ENCODE measurements at places on chromosomes 6 and 20.

DNA sequence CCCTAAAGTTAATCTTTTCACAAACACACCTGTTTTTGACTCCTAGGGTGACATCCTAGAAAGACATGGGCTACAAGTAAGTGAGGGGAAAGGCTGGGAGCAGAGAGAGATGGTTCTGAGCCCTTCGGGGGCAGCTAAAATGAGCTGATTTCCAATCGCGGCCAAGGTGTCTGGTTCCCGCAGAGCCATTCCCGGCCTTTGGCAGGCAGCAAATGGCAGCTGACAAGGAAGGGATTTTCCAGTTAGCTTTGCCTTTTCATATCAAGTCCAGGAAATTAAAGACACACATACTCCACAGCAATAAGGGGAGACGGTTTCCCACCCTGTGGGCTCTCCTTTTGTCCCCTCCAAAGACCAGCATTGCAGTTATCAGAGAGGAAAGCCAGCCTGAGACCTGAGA lies 228.5 kb downstream of the ZMYND8 start:
- DNase-seq: no peak

DNA sequence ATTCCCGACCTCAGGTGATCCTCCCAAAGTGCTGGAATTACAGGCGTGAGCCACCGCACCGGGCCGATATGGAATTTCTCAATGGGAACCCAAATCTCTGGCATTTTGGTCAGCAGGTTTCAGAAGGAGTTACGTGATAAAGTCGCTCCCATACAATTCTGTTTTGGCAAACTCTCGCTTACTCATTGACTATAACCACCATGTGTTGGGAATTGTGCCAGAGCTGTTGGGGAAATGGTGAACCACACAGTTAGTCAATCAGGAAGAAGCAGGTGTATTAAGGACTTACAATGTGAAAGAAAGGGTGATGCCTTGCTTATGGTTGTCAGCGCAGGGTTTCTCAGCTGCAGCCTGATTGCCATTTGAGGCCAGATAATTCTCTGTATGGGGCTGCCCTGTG lies 410.5 kb downstream of the QKI start:
- no peak for DNase-seq

GRCh38 chr20:13158369-13158768 lies 62.7 kb upstream of the ISM1 start:
- DNase-seq: no peak

DNA sequence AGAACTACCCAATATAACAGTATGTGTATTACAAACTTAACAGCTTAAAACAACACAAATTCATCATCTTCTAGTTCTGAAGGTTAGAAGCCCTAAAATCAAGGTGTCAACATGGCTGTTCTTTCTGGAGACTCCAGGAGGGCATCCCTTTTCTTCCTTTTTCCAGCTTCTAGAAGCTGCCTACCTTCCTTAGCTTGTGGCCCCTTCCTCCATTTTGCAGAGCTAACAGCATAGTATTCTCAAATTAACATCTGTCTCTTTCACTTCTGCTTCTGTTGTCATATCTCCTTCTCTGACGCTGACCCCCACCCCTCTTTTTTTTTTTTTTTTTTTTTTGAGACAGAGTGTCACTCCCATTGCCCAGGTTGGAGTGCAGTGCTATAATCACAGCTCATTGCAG lies 52.8 kb upstream of the AKIRIN2 start:
- DNase-seq: no peak

- DNase-seq: no peak
Observed at GRCh38 chr20:17850684-17851026, 117.9 kb downstream of the SNX5 start.

DNA sequence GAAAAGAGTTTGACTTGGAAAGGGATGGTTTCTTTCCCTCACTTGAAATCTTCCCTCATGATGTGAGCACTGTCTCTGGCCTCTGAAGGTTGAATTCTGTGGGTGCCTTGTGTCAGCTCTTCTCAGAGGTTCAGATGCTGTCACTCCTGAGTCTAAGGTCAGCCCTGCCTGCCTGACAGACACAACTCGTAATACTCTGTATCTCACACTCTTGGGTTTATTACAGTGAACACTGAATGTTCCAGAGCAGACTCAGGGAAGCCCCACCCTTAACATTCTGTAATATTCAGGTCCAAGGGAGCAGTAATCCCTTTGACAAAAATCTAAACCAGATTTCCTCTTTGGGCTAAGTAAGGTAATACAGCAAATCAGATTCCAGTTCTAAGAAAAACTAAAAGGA lies 837.8 kb downstream of the QKI start:
- DNase-seq: no peak

DNA sequence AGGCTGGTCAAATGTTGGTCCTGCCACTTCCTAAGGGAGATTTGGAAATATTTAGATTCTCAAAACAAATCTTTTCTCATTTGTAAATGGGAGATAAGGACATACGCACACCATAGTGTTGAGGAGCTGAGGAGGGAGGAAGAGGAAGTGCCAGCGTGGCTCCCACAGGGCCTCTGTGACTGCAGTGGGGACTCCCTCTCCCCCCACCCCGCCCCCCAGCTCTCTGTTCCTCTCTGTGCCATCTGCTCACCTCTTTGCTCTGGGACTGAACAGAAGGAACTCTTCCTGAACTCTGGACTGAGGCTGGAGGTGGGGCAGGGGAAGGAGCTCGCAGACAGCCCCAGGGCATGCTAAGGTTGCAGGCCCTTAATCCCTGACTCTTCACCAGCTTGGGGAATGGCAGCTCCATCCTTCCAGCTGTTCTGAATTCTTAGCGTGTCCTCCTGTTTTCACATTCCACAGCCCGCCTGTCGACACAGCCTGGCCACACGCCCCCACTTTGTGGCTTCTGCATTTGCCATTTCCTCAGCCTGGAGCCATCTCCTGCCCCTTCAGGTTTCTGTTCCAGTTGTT lies 11.4 kb downstream of the DDX27 start:
- no peak for DNase-seq

- DNase-seq: no peak
Observed at GRCh38 chr20:18802012-18802634, 11.5 kb upstream of the SCP2D1 start.

- DNase-seq: no peak
Observed at GRCh38 chr20:14906908-14907434, 569.6 kb upstream of the FLRT3 start.

GRCh38 chr20:1790386-1790785 lies 104.8 kb upstream of the SIRPA start:
- DNase-seq: no peak

- DNase-seq: no peak
Observed at GRCh38 chr20:13883425-13883824, 98.6 kb downstream of the NDUFAF5 start.

- DNase-seq: no peak
Observed at GRCh38 chr20:22808628-22809027, 224.3 kb upstream of the FOXA2 start.

GRCh38 chr6:3729603-3730344 lies 21.7 kb downstream of the PXDC1 start:
- DNase-seq: no peak

DNA sequence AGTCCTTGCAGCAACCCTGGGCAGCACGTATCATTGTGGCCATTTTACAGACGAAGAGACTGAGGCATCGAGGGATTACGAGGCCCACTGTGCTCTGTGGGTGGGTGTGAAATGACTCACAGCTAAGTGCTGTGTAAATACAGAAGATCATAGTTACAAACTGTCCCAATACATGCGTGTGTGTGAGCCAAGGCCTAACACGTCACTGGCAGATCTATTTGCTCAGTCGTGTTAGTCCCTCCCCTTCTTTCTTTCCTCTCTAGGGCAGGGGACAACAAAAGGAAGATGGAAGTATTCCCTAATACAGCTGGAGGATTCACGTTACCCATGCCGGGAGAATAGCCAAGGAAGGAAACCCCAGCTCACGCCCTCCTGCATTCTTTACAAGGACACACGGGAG lies 175.9 kb downstream of the CDC5L start:
- peak; percentile 37 for DNase-seq

DNA sequence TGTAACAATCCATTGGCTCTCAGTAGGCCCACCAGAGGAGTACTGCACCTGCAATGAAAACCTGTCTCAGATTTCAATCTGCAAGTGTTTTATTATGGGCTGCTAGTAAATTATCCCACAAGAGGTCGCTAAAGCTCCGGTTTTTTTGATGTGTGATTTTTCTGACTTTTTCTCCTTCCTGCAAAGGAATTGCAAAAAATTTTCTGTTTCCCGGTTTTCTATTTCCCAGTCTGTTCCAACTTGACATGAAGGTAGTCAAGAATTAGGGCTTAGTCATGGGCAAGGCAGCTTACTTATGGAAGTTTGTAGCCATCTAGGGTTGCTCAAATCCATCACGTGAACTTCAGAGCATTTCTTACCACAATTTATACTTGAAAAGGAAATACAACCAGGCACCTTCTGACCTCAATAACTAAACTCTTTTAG lies 38.5 kb upstream of the AHI1 start:
- no peak for DNase-seq

- no peak for DNase-seq
Observed at GRCh38 chr20:64211874-64212658, 43.5 kb upstream of the PCMTD2 start.

GRCh38 chr6:122887941-122888340 lies 98.9 kb downstream of the SMPDL3A start:
- DNase-seq: no peak

DNA sequence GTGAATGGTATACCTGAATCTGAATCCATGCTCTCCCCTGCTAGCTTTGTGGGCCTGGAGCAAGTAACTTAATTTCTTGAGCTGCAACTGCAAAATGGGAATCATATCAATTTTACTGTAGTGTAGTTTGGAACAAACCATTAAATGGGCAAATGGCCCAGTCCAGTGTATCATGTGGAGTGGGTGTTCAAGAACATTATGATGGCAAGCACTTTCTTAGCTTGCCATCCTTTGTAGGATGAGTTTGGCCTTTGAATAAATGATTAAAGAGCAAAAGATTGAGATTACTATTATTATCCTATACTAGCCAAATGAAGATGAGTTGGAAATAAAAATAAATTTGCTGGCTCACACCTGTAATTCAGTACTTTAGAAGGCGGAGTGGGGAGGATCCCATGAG lies 120.4 kb downstream of the SESN1 start:
- DNase-seq: no peak

- DNase-seq: no peak
Observed at GRCh38 chr6:39572661-39573340, 152.4 kb downstream of the KIF6 start.

DNA sequence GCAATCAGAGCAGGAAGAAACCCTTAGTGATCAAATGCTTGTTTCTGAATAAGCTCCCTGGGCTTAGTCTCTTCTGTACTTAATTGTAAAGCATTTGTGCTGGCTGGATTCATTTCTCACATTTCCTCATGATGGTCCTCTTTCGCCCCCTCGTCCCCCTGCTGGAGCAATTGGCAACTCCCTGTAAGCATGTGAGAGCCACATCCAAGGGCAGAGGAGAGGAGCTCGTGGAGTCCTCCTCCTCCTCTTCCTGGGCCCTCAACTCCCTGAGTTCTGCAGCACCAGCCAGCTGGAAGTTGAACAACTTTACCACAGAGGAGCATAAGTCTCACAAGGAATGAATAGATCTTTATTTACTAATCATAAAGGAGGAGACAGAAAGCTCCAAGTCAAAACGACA lies 12.6 kb downstream of the ANKEF1 start:
- no peak for DNase-seq

DNA sequence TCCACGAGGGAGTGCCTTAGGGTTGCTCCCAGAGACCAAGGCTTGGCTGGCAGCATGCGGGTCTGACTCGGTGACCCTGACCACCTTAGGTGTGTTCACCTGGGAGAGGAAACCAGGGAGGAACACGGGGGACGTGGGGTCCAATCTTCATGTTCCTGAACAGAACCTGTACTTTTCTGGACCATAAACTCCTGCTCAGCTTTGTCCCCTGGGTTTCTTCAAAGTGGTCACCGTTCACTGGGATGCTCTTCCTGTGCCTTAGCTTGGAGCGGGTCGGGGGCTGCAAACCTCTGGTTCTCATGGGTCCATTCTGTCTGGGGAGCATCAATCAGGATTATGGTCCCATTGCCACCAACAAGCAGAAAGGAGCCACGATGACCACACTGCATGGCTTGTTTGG lies 333.5 kb downstream of the QKI start:
- no peak for DNase-seq

- peak; percentile 91 for DNase-seq
Observed at GRCh38 chr6:26158076-26158580, 70.9 kb downstream of the HFE start.

- DNase-seq: no peak
Observed at GRCh38 chr20:39338469-39339376, 376.6 kb downstream of the DHX35 start.

DNA sequence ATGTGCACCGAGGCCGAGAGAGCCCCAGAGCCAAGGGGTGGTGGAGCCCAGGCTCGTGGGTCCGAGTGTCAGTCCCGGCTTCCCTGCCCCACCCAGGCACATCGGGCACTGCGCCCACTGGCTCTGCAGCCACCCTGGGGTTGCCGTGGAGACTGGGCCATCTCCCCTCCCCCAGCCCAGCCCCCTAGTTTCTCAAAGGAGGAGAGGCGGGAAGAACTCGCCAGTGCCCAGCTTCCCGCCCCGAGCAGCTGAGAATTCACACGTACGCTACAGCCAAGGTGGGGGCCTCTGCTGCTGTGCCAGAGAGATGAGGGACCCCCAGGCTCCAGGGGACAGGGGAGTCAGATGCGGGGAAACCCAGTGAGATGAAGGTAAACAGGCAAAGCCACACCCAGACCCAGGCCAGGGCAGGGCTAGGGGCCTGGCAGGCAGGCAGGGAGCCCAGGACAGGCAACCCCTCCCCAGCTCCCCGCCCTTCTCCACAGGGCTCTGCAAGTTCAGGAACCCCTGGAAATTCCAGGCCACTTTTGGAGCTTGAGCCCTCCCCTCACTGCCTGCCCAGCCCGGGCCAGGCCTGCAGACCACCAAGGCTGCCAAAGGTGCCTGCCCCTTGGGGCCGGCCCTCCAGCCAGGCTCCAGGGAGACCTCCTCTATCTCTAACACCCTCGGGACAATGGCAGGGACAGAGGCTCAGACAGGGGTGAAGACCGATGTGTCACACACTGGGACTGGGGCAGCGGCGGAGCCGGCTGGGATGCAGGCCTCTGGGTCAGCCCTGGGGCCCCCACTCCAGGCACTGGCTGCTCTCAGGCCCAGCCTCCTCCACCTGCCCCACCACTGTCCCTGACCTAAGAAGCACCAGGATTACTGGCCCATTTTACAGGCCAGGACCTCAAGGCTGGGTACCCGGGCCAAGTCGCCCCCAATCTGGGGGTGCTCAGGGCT lies 6.0 kb downstream of the LAMA5 start:
- no peak for DNase-seq

- DNase-seq: no peak
Observed at GRCh38 chr6:144999127-144999526, 714.0 kb downstream of the UTRN start.

- DNase-seq: no peak
Observed at GRCh38 chr6:20770773-20771172, 236.5 kb downstream of the CDKAL1 start.

All from T-helper 2 cell (primary cell).